ENCODE measurements at places on chromosomes 16 and 17.

GRCh38 chr16:48583075-48584065, 26.6 kb downstream of the N4BP1 start:
- no peak for DNase-seq

DNA sequence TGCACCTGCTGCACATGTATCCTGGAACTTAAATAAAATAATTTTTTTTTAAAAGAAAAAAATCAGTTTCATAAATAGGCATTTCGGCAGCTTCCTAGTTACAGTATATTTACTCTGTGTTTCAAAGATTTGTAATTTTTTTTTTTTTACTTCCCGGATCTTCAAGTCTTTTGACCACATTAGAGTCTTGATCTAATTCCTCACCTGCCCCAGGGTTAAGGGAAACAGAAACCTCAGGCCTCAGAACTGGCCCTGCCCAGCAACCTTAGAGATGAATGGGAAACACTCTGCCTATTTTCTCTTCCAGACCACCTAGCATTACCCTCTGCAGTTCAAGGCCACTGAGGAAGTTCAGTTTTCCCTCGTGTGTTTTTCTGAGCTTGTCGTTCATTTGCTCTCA, 304.0 kb downstream of the MAF start:
- DNase-seq: no peak

- peak; percentile 11 for DNase-seq
Measured at GRCh38 chr17:79840269-79840988, 1.2 kb upstream of the CBX4 start.

GRCh38 chr17:43736389-43736788, 22.2 kb downstream of the SOST start:
- no peak for DNase-seq

GRCh38 chr16:26614237-26614841, 452.4 kb upstream of the C16orf82 start:
- no peak for DNase-seq

- DNase-seq: no peak
Measured at GRCh38 chr17:78741644-78742284, 40.3 kb downstream of the CYTH1 start.

- no peak for DNase-seq
Measured at GRCh38 chr16:89378947-89379771, 111.2 kb downstream of the ANKRD11 start.

- peak; percentile 58 for DNase-seq
Measured at GRCh38 chr17:1720856-1721386, 3.6 kb upstream of the WDR81 start.

- DNase-seq: no peak
Measured at GRCh38 chr17:32746698-32747097, 130.2 kb downstream of the MYO1D start.

DNA sequence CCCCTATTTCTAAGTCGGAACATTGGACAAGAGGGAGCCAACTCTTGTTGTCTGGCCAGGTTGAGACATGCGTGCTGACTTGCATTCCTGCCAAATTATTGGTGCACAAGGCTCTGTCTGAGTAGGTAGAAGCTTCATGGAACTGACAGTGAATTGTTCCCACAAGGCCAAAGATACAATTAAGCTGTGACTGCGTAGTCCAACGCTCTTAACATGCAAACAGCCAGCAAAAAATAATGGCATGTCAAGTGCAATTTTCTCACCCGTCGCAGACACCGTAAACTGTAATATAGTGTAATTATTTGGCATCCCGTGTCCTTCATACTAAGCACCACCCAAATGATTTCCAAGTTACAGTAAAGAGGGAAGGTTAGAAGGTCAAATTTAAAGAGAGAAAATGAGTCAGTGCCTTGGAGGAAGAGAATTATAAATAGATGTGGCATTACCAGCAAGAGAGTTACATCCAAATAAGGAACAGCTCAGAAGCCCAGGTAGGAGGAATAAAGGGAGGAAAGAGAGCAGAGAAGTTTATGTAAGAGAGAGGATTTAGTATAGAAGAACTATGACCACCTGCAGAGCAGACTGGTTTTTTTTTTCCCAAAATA, 21.8 kb downstream of the CDH8 start:
- no peak for DNase-seq

DNA sequence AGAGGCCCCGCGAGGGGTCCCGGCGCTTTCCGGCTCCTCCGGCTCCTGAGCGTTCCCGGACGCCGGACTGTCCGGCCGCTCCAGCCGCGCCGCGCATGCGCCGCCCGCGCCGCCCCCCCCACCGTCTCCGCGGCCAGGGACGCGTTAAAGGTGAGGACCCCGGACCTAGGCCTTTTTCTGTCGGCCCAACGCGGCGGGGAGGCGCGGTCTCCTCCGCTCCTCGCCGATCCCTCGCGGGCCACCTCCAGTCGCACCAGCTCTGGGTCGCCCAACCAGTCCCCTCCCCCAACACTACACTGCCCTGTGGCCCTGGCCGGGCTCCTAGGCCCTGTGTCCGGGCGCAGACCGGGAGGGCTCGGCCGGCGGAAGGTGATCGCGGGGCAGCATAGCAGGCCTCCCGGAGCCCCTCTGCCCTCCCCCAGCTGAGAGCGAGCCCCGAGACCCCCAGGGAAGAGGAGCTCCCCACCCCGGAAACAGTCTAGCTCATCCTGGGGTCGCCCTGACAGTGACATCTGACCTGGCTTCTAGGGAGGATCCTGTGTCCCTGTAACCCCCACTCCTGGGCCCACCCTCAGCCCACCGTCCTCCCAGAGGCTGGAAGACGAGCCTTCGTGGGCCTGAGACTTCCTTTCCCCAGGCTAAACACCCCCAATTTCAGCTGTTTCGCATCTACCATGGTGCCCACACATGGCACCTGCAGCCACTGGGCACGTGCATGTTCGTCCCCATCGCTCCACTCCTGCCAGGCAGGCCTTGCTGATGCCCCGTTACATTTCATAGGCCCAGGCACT, 14.7 kb upstream of the BCAR1 start:
- DNase-seq: no peak

GRCh38 chr17:79691931-79692330, 38.8 kb upstream of the ENPP7 start:
- no peak for DNase-seq

- DNase-seq: no peak
Measured at GRCh38 chr17:75703191-75703590, 18.1 kb upstream of the ITGB4 start.

GRCh38 chr17:63450551-63450950, 4.4 kb upstream of the CYB561 start:
- DNase-seq: peak; percentile 10

- DNase-seq: no peak
Measured at GRCh38 chr16:30787613-30788378, 791 bp upstream of the ZNF629 start.

- no peak for DNase-seq
Measured at GRCh38 chr16:29994600-29995323, 655 bp downstream of the HIRIP3 start.

DNA sequence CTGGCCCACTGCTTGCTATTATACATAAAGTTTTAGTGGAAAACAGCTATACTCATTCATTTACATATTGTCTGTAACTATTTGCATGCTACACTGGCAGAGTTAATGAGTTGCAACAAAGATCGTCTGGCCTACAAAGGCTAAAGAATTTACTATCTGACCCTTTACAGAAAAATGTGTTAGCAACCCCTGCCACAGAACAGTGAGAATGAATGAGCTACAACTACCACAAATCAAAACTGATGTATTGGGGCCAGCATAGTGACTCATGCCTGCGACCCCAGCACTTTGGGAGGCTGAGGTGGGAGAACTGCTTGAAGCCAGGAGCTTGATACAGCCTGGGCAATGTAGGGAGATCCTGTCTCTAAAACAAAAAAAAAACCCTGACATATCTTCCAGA, 92.7 kb downstream of the MYH11 start:
- no peak for DNase-seq

GRCh38 chr17:72580321-72581127, 459.7 kb downstream of the SOX9 start:
- DNase-seq: no peak

- DNase-seq: no peak
Measured at GRCh38 chr16:30470632-30470995, 1.9 kb upstream of the ITGAL start.

- no peak for DNase-seq
Measured at GRCh38 chr17:65936013-65936412, 255.9 kb downstream of the CEP112 start.

DNA sequence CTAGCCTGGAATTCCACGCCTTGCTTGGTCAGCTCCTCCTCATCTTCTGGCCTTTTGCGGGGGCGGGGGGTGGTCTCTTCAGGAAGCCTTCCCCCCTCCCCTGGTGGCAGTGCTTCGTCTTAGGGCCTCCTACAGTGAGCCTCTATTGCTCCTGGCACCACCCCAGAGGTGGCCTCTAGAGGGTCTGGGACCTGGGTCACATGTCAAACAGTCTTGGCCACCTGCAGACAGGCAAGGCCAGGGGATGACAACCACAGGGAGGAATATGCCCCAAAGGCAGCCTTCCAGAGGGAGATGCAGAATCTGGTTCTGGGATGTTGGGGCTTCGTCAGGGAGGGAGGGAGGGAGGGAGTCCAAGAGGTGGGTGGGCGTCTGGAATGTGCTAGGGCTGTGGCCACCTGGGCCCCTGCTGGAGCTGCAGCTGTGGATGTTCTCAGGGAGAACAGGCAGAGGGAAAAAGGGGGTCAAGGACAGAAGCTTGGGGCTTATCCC, 50.6 kb downstream of the SMPD3 start:
- no peak for DNase-seq

- no peak for DNase-seq
Measured at GRCh38 chr17:61928101-61928436, 287 bp upstream of the INTS2 start.

DNA sequence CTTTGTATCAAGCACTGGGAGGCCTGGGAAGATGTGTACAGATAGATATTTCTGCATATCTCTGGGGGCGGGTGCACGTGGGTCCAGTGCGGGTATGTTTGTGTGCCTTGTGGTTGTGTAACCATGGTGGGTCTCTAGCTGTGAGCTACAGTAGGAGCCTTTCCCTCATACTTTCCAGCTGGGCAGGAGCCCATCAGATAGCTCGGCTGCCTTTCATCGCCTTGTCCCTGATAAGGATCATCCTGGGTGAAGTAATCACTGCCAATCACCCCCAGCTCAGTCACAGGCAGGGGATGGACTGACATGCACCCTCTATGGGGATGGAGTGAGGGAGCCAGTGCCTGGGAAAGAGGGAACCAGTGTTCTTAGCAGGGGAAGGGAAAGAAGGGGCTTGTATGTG, 3.2 kb upstream of the SCRN2 start:
- DNase-seq: no peak

GRCh38 chr16:70694868-70695218, 9.0 kb upstream of the MTSS2 start:
- DNase-seq: no peak

DNA sequence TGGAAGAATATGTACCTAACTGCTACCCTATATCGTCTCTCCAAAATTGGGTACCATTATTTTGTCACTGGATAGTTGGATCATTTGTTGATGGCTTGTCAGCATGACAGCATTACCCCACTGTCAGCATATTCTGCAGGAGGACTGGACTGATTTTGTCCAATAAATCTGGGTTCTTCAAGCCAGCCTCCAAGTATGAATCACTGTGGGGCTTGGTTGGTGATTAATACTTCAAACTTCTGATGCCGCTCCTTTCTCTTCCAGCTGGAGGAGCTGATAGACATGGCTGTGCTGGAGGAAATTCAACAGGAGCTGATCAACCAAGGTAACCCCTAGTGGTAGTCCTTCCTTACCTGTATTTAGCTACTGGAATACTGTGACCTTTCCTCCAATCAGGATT, 2.5 kb downstream of the RPAIN start:
- DNase-seq: no peak

GRCh38 chr17:65324611-65325342, 187.6 kb downstream of the RGS9 start:
- no peak for DNase-seq

DNA sequence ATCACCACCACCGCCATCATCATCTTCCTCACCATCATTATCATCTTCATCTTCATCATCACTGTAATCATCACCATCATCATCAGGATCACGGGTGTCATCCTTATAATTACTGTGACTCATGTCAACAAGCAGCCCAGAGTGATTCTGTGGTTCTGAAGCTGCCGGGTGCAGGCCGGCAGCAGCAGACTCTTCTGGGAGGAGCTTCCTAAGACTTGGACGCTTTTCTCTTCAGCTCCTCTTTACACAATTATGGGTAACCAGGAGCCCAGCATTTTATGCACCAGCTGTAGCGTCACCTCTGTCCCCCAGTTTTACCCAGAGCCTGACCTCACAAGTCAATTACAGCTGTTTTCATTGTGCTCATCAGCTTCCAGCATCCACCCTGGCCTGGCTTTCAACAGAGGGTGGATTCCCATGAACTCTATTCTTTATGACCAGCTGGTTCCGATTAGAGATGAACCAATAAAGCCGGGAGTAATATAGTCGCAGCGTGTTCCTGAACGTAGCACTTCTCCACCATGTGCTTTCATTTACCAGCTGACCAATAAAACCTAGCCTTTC, 275.8 kb downstream of the FOXL1 start:
- DNase-seq: no peak

GRCh38 chr17:82729479-82730260, 5.7 kb upstream of the FN3K start:
- DNase-seq: no peak

DNA sequence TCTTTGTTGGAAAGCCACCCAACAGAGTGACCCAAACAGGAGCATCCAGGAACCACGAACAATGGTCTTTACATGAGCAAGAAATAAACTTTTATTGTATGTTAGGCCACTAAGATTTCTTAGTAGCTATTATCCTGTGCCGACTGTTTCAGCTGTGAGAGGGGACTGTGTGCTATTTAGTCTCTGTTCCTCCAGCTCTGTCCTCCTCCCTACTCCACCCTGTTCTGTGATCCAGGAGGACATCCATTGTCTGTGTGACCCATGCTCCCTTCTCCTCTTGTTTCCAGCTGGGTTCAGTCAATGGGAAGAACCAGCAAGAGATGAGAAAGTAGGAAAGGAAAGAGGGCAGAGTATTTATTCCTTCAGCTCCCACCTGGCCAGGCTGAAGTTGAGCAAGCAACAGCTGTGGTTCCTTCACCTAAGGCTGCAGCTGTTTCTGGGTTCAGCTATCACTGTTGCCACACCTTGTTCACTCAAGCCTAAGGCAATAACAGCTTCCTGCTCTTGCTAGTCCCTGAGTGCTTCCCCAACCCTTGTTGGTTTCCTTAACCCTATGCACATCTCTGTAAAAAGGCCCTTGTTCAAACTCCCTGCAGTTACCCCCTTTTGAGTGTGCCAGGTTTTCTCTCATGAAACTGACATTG, 14.9 kb upstream of the B4GALNT2 start:
- DNase-seq: no peak

DNA sequence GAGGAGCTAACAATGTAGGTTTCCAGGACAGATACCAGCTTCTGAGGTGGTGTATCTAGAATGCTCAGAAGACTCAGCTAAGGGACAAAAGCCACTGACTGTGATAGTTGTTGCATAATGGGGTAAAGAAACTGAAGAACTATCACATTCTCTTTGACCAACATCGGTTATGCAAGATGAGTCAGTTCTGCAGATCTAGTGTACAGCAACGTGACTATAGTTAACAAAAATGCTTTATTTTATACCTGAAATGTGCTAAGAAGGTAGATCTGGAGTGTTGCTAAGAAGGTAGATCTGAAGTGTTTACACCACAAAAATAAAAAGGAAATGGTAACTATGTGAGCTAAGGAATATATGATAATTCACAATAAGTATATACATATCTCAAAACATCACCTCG, 2.5 kb downstream of the KRTAP9-6 start:
- no peak for DNase-seq

GRCh38 chr16:29809031-29809747, 2.8 kb upstream of the PRRT2 start:
- no peak for DNase-seq
